ENCODE measurements at places on chromosomes 7 and 10.

GRCh38 chr7:33191340-33191739, 62.0 kb downstream of the BBS9 start:
- no peak for DNase-seq

- DNase-seq: no peak
Measured at GRCh38 chr10:26977635-26978034, 116.9 kb upstream of the ABI1 start.

- peak; percentile 8 for DNase-seq
Measured at GRCh38 chr7:26543340-26543739, 251.7 kb downstream of the SNX10 start.

GRCh38 chr7:24690251-24690650, 67.0 kb downstream of the GSDME start:
- no peak for DNase-seq

DNA sequence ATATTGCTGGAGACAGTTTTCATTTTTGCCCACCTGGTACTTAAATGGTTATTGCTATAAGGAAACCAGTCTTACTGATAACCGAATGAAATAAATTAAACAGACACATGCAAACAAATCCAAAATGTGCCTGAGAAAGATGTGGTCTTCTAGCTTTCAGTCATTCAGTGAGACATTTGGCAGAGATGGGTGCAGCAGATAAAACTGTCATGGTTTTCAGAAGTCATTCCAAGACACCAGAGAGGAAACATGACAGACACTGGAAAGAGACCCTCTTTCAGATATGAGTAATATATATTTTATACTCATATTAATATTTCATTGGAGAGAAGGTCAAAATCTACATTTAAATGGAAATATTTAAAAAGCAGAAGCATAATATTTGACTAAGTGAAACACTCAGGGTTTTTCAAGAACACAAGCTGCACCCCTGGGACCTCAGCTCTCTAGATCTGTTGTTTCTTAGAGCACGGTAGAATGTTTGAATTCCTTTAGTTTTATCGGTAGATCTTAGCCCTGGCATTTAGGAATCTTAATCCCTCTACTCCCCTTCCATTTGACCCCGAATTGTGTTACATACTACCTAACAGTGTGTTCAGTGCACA, 246.1 kb downstream of the AUTS2 start:
- DNase-seq: no peak

DNA sequence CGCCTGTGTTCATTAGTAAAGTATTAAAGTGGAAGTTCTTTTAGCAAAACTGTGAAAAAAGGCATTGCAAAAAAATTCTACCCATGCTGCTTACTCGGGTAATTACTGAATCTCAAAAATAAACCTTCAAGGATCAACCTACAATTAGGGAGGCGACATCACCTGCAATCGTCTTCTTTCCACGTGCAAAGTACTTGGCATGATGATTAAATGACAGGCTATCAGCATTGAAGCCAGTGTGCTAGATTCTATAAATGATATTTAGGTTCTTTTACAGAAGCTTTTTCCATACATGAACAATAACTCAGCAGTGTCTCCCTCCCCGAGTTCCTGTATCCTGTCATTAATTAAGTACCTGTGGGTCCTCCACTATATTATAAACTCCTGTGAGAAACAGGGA, 105.8 kb downstream of the SFMBT2 start:
- no peak for DNase-seq

DNA sequence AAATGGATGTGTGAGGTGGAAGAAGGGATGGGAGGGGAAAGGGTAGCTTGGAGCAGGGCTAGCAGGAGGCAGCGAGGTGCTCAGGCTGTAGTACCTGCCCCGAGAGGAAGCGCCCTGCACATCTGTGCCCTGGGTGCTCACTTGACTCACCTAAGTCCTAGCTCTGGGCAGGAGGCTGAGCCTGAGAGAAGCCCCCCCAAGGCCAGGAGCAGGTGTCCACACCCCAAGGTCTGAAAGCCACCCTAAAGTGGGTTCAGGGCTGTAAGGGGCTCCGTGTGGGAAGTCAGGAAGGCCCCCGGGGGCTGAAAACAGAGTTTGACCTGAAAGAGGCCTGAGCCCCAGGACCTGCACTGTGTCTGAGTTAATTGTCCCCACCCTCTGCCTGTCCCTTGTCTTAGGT, 95.8 kb upstream of the PODXL start:
- no peak for DNase-seq

GRCh38 chr7:133535308-133535707, 282.4 kb downstream of the EXOC4 start:
- no peak for DNase-seq

GRCh38 chr10:86693721-86694369, 25.5 kb downstream of the LDB3 start:
- peak; percentile 18 for DNase-seq

DNA sequence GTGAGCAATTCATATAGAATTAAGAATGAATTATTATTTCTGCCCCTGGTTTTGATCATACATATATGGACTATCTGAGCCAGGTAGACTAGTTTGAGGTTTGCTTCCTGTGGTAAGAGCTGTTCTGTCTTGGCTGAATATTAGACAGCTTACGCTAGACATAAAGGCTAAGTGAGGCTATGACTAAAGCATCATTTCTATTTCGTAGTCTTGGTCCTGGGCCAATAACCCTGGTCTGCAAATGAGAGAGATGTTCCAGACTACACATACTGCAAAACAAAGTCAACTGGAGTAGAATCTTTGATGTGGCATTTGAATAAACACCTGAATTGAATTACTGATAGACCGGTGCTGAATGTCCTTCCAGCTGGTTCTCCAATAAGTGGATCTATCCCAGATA, 40.8 kb upstream of the CACNB2 start:
- DNase-seq: no peak

DNA sequence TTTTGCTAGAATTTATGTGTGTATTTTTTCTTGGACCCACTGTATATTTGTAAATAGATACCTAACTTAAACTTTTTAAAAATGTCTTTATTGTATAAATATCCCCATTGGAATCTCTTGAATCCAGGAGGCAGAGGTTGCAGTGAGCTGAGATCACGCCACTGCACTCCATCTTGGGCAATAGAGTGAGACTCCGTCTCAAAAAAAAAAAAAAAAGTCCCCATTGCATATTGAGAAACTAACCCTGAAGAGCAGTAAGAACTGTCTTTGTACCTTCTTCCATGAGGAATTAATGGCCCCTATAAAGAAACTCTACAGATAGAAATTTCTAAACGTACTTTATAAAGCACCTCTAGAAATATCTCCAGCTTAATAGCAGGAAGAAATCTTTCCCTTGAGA, 504.0 kb downstream of the SORCS1 start:
- no peak for DNase-seq

GRCh38 chr10:79409726-79410085, 35.7 kb downstream of the ZCCHC24 start:
- no peak for DNase-seq
